ENCODE measurements at places on chromosomes 4 and X. TPM values are rescaled to one million over a fixed set of nuclear protein-coding genes. Genes with fewer than 3 reads are reported as not detected.
A peak's percentile ranks its signal among the peaks of the same experiment; 100 is the strongest.

DNA sequence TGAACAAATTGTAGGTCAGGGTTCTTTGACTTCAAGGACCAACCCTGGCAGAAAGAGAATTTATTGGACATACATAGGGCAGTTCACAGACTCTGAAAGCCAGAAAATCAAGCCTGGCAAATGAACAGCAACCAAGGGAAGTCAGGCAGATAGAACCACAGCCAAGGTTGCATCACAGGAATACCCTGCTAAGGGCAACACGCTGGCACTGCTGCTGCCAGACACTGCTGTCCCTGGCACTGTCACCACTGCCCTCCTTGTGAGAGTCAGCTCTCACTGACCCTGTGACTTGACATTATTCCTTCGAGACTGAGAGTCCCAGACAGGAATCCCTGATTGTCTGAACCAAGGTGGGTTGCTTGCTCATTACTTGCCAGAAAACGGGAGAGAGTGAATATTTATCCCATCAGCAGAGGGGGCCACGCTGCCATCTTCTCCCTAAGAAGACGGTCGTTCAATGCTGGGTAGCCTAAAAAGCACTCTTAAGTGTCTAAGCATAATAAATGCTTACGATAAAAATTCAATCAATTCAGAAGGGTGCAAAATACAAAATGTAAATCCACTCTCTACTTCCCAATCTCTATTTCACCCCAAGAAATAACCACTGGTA lies 23.2 kb upstream of the PTTG2 start:
- DNase-seq, result no peak

- no peak for DNase-seq
These were observed 65.8 kb downstream of the SPIN4 start for GRCh38 chrX:63285375-63285774.

The HSD17B11 gene
- 69.8 TPM for total RNA-seq

DNA sequence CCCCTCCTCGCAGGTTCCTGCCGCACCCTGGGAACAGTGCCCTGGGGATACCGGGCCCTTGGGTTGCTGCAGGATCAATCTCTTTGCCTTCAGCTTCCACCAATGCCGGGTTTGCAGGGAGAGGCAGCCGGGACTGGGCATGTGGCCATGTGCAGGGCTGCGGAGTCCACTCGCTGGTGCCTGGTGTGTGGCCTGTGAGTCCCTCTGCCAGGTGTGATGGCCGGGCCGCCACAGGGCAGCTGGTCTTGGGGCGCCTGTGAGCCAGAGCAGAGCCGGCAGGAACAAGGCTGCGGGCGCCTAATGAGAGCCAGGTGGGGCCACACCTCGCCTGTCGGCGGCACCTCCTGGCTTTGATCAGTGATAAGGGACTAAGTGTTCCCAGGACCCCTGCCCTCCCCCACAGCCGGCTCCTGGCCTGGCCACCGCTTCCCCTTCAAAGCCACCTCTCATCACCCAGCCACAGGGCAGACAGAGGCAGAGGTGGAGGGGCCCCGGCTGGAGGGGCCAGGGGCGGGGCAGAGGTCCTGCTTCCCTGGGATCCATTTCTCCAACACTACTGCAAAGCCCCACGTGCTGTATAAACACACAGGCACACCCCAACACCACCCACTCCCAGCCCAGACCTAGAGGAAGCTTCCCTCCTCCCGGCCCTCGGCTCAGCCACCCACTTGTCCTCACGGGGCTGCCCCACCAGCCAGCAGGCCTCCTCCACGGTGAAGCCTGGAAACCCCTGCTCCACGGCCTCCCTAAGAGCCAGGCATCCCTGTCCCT lies 132.7 kb downstream of the CPZ start:
- DNase-seq, result no peak

- no peak for DNase-seq
These were observed 432.0 kb downstream of the GLUD2 start for GRCh38 chrX:121479406-121479805.

- DNase-seq, result no peak
These were observed 129.5 kb upstream of the INPP4B start for GRCh38 chr4:142975618-142976017.

DNA sequence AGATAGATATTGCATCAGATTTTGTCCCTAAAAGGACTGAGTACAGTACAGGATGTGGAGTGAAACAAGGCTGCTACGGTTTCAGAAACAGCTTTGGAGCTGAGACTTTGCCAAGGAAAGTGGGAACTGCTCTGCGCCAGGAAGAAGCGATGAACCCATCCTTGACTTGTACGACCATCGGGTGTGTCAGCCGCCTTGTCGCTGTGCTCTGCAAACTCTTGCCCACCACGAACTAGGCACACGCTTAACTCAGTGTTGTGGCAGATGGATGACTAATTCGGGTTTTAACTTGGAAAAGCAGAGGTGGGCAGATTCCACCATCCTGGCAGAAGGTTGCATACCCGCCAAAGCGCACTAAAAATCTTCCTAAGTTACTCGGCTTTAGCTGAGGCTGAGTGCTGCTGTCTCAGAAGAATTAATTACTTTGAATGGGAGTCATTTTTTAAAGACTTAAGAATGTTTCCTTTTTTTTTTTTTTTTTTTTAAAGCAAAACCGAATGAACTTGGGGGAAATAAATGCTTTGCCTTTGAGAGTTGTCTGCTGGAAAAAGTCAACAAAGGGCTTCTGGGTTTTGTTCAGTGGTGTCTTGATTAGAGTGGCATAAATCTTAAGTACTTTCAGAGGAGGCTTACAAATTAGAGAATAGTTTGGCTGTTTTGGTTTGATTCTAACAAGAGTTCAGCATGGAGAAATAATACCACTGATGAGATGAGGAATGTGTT lies 69.5 kb downstream of the SHROOM2 start:
- no peak for DNase-seq

The SOWAHD gene
- total RNA-seq, result 2.0 TPM

DNA sequence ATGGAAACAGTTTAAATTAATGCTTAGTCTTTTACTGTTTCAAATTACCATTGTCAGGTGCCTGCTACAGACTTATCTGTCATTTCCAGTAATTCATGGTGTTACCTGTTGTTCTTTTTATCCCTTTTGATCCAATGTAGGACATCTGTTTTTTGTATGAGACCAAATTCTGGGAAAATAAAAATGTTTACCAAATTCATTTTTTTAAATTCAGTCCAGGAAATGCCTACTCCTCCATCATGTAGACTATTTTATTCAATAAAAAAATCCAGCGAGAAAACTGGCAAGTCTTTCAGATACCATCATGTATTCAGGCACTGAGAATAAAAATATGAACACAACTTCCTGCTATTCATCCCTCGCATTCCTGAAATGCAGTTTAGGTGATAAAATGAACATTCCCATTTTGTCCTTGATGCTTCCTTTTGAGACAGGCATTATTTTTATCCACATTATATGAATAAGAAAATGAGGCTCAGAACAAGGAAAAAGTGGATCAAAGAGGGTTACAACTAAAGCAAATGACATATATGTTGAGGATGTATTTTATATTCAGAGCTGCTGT lies 584.2 kb downstream of the SPRY1 start:
- no peak for DNase-seq

The TCEAL7 gene
- total RNA-seq, result not detected

- no peak for DNase-seq
These were observed 13.3 kb downstream of the CYP4V2 start for GRCh38 chr4:186204686-186205085.

DNA sequence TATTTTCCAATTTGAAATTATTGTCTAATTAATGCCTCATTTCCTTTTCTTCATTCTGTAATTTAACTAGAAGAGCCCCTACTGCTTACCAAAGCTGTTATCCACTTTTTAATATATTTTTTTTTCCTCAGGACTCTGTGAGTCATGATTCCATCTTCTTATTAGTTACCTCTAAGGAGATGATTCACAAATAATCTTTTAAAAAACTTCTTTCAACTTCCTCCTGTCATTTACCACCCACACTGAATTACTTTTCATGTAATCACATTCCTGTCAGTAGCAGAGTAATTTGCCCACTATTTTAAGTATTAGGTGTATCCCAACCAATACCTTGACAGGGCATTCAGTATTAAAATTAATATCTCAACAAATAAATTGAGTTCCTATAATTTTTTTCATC lies 470.9 kb upstream of the ADGRL3 start:
- DNase-seq, result no peak

DNA sequence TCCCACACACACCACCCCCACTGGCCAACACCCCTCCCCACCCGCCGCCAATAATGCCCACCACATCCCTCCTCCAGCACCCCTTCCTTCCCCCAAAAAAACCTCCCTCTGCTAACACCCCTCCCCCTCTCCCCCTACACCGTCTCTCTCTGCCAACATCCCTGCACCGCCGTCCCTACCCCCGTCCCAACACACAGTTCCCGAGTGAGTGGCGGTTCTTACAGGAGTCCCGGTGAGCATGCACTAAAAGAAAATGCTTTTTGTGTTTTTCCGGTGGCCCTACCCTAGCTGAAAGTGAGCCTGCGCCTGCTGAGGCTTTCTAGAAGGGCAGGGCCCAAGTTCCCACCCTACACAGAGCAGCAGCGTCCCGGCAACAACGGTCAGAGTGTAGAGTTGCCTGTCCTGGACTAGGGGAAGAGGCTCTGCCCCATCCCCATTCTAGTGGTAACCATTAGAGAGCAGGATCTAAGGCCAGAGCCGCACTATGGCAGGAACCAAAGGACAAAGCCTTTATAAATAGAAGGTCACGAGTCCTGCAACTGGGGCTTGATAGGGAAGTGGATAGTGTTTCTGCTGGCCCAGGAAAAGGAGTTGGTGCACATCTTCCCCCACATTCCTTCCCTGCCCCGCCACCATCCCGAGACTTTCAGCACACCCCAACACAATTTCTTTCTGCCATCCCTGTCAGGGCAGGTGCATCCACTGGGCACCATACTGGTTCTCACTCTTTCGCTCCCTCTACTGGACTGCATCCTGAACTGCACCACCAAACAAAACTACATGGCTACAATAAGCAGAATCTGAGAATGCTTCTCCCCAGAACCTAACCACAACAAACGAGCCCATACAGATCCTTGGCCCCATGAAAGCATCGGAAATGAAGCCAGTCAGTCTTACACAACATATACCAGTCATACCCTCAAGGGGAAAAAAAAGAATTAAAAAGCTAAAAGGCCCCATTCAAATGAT lies 78.1 kb upstream of the PAGE3 start:
- DNase-seq, result peak; percentile 68

- no peak for DNase-seq
These were observed 256.5 kb downstream of the CAMK2D start for GRCh38 chr4:113505044-113505443.

DNA sequence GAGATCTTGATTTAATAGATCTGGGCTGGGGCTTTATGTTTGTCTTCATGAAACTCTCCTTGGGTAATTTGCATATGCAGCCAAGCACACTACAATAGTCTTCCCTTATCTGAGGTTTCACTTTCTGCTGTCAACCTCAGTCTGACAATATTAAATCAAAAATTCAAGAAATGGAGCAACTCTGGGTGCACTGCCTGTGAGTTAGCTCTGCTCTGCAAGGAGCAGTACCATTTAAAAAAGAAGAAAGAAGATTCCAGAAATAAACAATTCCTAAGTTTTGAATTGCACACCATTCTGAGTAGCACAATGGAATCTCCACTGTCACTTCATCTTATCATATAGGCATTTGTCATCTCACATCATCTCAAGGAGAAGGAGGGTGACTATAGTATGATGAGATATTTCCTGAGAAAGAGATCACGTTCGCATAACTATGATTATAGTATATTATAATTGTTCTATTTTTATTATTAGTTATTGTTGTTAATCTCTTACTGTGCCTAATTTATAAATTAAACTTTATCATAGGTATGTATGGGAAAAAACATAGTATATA lies 9.4 kb downstream of the FNIP2 start:
- DNase-seq, result peak; percentile 10

All from CD4-positive, alpha-beta memory T cell (primary cell).